ENCODE measurements at places on chromosomes 6 and 20. TPM values are rescaled to one million over a fixed set of nuclear protein-coding genes. Genes with fewer than 3 reads are reported as not detected.

DNA sequence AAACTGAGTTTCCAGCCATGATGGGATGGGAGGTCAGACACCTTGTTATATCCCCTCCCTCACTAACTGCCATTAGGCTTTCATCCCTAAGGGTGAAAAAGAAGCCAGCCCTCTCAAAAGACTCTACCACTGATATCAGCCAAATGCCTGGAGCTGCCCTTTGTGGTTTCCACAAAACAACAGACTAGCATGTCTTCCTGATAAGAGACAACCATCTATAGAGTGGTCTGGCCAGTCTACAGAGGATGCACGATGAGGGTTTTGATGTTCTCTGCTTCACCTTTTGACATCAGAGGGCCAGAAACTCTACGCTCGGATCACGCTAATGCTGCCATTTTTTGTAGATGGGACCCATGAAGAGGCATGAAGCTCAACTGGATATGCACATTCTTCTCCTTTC lies 61.7 kb upstream of the ARHGAP18 start:
- DNase-seq = no peak

DNA sequence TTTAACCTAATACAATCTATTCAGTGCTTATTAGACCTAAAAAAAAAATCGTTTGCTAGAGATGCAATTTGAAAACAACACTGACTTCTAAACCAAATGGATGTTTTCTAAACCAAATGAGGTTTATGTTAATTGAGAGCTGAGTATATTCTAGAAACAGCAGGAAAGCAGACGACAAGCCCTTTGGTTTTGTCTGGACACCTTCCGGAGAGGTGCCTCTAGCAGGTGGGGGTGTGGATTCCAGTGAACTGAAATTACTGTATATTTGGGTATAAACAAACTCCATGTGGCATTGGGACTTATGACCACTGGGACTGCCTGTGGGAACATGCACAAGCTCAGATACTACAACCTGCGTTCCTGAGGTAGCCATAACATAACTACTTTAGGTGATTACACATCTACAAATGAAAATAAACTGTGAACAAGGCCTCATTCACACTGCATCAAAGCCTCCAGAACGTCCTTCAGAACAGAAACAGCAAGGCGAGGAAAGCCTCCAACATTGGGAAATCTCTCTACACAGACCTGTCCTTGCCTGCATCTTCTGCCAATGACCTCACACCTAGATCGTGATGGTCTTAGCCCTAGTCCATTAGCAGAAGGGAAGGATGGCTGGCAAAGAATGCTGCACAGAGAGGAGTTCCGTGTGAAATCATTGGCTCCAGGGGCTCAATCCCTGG lies 206.8 kb upstream of the FOXQ1 start:
- DNase-seq = no peak

- DNase-seq = peak; percentile 85
Observed at GRCh38 chr6:7909323-7910276, 988 bp downstream of the TXNDC5 start.

- no peak for DNase-seq
Observed at GRCh38 chr6:156774863-156775405, 2.2 kb upstream of the ARID1B start.

DNA sequence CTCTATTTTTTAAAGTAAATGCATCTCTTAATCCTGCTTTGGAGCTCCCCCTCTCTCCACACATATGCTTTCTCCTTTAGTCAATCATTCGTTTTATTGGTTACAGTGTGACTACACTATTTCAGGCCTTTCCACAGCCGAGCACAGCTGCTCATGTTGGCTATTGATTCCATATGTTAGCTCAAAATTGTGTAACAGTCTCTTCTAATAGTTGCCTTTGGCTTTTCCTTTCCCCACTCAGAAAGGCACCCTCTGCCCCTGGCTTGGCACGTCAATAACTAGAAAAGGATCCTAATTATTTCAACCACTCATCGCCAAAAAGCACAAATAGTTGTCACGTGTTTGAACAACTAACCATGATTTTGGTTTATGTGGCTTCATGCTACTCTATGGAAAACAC lies 410.3 kb upstream of the SLC35B3 start:
- DNase-seq = no peak

The ALDH5A1 gene
- 16.0 TPM for total RNA-seq

- DNase-seq = no peak
Observed at GRCh38 chr6:131443514-131443913, 129.5 kb upstream of the ARG1 start.

DNA sequence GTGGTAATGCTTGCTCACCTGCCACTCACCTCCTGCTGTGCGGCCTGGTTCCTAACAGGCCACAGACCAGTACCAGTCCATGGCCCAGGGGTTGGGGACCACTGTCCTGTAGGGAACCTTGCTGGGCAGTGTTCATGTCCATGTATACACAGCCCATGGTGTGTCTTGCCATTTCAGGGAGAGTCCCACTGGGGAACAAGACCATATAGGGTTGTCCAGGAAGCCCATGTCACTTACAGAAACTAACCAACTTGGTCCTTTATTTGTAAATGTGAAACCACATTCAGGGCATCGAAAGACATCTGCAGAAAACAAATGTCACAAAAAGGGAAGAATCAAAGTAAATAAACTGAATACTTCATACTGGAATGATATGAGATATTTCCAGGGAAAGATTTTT lies 179.1 kb downstream of the NFATC2 start:
- DNase-seq = no peak

GRCh38 chr6:11368264-11368663 lies 135.8 kb upstream of the NEDD9 start:
- no peak for DNase-seq

The BMP7 gene
- 29.7 TPM for total RNA-seq

DNA sequence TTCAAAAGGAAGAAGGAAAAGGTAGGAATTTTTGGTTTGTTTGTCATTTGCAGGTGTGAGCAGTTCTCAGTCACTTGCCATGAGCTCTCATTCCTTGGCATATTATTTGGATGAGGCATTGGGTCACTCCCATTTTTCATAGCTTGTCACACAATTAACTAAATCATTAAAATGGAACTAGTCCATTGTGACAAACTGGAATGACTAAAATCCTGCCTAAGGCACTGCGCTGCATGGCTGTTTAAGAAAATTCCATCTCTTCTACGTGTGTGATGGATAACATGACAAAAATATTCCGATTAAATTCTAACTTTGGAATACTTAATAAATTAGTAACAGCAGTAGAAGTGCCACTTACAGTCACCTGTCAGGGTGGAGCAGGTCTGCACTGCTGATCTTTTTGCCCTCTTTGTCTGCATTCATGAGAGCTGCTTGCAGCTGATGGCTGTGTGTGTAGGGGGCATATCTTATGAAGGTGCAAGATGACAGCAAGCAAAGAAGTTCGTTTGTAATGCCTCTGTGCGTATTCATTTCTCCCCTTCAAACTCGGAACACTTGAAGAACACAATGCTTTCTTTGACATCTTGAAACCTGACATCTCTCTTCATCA lies 1292.6 kb upstream of the MAP3K7 start:
- no peak for DNase-seq

The CRIP3 gene
- 2.2 TPM for total RNA-seq

GRCh38 chr6:140627002-140627401 lies 1252.6 kb upstream of the CITED2 start:
- DNase-seq = no peak

GRCh38 chr20:43921227-43921780 lies 6.7 kb downstream of the TOX2 start:
- no peak for DNase-seq

- DNase-seq = no peak
Observed at GRCh38 chr20:39103732-39104131, 141.6 kb downstream of the DHX35 start.

GRCh38 chr6:119148825-119149525 lies 70.5 kb upstream of the FAM184A start:
- no peak for DNase-seq

The LY6G5B gene
- 4.0 TPM for total RNA-seq

The SLC17A5 gene
- total RNA-seq = 8.1 TPM

The DAAM2 gene
- total RNA-seq = 7.6 TPM

DNA sequence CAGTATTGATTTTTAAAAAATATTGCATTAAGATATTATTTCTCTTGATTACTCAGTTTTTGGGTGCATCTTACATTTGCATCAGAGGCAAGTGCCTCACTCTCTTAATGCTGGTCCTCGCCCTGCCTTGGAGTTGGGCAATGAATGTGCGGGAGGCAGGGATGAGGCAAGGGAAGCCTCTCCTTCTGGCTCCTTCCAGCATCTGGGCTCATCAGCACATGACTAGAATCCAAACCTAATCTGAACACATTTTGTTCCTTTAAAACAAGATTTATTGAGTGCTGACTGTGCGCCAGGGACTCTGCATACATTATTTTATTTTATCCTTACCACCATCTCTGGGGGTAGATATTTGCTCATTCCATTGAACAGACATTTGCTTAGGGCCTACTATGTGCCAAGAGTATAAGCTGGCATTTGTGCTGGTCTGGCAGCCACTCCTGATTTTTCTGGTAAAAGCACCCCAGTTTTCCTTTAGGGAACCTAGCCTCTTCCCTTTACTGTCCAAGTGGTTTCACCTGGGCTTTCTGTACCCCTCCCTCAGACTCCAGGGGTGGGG lies 71.9 kb upstream of the ZNFX1 start:
- DNase-seq = no peak

The CLIC5 gene
- total RNA-seq = 115 TPM

DNA sequence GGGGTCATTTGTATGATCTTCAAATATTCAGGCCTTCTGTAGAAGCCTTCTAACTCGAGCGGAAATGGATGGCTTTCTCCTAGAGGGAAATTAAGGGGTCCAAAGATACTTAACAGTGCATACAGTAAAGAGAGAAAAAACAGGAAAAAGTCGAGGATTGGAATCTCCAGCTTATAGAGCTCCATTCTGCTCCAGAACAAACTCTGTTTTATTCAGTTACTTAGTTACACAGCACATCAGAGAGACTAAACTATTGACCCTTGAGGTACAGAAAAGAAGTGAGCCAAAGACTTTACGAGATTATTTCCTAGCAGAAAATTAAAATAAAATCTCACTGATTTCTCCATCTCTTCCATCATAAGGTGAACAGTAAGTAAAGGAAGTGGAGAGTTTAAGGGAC lies 43.8 kb upstream of the DSE start:
- DNase-seq = no peak

The GATA5 gene
- 3.1 TPM for total RNA-seq

DNA sequence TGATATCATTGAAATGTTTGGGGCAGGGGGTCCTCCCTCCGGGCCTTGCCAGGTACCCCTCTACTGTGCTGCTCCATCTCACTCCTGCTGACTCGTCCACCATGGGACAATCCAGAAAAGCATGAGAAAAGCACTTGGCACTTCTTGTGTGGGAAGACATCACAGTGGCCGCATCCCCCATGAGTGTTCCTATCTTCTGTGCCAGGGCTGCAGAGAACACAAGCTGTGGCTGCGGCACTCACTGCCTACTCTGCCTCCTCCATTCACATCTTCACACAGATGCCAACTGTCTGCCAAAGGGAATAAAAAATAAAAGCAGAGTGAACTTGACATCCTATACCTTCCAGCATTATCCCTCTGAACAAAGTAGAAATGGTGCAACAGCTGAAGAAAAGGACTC lies 117.4 kb upstream of the PROKR2 start:
- DNase-seq = no peak

DNA sequence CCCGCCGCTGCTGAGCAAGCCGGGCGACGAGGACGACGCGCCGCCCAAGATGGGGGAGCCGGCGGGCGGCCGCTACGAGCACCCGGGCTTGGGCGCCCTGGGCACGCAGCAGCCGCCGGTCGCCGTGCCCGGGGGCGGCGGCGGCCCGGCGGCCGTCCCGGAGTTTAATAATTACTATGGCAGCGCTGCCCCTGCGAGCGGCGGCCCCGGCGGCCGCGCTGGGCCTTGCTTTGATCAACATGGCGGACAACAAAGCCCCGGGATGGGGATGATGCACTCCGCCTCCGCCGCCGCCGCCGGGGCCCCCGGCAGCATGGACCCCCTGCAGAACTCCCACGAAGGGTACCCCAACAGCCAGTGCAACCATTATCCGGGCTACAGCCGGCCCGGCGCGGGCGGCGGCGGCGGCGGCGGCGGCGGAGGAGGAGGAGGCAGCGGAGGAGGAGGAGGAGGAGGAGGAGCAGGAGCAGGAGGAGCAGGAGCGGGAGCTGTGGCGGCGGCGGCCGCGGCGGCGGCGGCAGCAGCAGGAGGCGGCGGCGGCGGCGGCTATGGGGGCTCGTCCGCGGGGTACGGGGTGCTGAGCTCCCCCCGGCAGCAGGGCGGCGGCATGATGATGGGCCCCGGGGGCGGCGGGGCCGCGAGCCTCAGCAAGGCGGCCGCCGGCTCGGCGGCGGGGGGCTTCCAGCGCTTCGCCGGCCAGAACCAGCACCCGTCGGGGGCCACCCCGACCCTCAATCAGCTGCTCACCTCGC lies 1.5 kb downstream of the ARID1B start:
- peak; percentile 88 for DNase-seq

The GABRR2 gene
- total RNA-seq = 0.26 TPM

The PRKN gene
- 24.9 TPM for total RNA-seq

The AGER gene
- total RNA-seq = 1.8 TPM

The RARS2 gene
- total RNA-seq = 20.2 TPM

The CEP162 gene
- total RNA-seq = 4.7 TPM

GRCh38 chr20:22723659-22724058 lies 139.3 kb upstream of the FOXA2 start:
- no peak for DNase-seq

DNA sequence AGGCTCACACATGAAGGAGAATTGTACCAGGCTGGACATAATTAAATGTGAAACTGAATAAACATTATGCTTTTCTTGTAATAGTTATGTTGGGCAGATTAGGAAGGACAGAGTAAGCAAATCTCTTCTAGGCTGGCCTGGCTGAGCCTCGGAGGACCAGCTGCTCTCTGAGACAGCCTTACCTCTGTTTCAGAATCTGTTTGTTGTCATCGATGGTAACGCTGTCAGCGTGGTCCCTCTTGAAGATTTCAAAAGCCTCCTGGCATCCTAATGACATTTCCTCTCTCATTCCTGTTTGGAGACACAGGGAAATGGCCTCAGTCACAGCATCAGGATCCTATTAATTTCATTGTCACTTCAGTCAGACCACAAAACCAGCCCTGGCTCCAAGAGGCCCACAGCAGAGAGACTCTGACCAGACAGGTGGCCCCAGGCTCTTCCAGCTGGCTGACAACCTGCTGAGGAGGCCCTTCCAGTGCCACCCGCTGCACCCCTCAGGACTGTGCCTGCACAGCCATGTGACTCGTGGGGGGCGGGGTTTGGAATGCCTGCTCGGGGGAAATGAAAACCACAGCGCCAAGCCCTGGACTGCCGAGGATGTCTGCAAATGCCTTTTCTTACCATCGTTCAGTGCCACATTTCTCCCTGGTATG lies 108.5 kb upstream of the KCNK16 start:
- DNase-seq = peak; percentile 53

DNA sequence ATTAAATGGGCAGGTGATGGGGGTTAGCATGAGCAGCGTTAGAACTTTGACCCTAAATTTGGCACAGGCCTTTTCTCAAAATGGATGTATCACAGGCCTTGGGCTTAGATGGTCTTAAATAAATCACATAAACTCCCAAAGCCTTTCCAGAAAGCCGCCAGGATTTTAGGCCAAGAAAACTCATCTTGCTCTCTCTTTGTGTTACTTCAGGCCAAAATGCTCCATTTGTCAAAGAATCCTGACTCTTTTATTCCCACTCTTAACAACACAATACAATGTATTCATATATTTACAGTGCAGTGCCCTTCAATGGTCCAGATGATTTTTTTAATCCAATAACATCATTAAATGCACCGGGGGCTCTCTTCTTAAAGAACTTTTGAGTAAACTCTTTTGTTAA lies 5.9 kb upstream of the TCP11 start:
- DNase-seq = no peak

Measured in right cardiac atrium (tissue), 5 donors.